ENCODE measurements at places on chromosomes 2 and 18.

- no peak for DNase-seq
Measured at GRCh38 chr2:31213601-31214443, 3.5 kb downstream of the CAPN14 start.

DNA sequence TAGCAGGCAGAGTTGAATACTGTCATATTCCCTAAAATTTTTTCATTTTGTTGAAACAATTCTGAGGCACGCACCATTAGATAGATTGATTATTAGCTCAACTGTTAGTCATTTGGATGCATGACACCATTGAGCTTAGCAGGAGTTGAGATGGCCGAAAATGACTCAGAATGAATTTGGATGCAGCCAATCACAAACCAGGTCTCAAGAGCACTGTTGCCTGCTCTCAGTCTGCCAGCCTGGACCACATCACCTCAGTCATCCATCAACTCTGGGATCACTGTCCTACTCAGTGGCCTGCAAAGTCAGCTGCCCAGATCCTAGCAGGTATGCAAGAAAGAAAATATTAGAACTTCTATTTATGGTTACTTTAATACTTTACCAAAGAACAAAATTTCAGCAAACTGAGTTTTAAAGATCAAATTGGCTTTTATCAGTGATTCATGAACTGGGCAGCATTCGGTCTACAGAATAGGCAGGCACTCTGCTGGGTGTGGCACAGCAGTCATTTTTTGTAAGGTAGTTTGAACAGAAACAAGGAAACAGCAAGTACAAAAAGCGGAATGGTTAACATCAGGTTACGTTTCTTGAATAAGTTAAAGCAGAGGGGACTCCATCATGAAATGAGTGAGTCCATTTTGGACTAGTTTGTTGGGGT lies 152.7 kb upstream of the ARHGAP28 start:
- no peak for DNase-seq

DNA sequence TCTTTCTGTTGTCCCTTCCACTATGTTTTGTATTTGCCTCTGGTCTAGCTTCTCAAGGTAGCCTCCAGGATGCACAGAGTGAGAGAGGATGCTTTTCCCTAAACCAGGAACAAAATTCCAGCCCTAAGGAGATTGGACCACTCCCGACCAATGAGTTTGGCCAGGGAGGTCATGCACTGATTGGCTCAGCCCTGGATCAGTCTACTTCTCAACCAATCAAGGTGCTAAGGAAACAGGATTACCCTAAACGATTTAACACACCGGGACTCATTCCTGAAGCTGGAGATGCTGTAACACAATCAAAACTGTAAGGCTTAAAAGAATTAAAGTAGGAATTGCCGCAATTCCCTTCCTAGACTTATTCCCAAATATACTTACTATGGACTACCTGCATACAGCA lies 34.2 kb upstream of the NR4A2 start:
- no peak for DNase-seq

- DNase-seq: no peak
Measured at GRCh38 chr18:59275406-59275949, 2.2 kb upstream of the RAX start.

DNA sequence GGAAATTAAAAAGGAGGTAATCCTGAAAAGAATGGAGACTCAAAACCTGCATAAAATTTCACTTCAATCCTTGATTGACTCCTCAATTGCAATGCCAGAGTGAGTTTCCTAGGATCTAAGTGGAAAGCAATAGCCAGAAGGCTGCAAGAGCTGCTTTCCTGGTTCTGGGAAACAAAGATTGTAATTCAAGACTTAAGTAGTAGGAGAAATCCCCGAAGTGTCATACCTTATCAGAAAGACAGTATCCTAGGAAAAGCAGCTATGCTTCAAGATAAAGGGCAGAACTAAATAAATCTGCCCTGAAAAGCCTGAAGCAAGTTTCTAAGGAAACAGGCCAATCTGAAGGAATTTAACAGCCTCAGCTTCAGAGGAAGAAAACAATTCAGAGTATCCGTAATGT lies 390.2 kb downstream of the DSC3 start:
- DNase-seq: no peak

- DNase-seq: no peak
Measured at GRCh38 chr2:170997893-170998597, 69.0 kb downstream of the GORASP2 start.

DNA sequence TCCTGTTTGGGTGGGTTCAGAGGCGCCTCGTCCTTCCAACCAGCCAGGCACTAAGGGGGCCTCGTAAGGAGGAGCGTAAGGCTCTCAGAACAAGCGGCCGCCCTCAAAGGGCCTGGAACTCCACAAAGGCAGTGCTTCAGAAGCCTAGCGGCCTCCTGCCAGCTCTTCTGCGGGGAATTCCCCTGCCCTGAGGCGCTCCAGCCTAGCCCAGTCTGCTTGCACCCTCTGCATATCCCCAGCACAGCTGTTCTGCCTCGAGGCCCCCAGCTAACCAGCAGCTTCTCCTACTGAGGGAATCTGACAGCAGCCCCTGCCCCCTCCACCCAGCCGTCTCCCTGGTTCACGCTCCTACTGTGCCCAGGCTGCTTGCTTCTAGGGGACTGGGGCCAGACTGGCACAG lies 265.9 kb downstream of the TFCP2L1 start:
- no peak for DNase-seq

- DNase-seq: no peak
Measured at GRCh38 chr2:119650846-119651370, 28.1 kb upstream of the TMEM177 start.

GRCh38 chr2:99422599-99422998 lies 67.2 kb downstream of the REV1 start:
- no peak for DNase-seq

DNA sequence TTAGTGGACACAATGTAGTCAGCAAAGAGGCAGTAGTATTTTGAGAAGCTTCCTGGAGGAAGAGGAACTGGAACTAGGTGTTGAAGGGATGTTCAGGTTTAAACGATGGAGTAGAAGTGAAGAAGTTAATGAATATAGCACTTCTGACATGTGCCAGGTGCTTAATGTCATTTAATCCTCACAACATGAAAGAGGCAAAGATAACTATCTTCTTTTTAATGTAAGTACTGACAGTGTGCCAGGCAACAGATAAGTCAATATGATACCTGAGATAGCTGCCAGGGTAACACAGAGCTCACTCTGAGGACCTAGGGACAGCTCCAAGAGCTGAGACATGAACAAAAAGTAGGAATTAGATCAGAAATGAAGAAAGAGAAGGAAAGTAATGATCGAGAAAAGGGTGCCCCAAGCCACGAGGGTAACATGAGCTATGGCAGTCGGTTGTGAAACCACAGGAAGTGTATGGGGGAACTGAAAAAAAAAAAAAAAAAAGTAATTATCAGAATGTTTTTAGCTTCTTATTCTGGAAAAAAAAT lies 140.7 kb downstream of the RNF144A start:
- no peak for DNase-seq

DNA sequence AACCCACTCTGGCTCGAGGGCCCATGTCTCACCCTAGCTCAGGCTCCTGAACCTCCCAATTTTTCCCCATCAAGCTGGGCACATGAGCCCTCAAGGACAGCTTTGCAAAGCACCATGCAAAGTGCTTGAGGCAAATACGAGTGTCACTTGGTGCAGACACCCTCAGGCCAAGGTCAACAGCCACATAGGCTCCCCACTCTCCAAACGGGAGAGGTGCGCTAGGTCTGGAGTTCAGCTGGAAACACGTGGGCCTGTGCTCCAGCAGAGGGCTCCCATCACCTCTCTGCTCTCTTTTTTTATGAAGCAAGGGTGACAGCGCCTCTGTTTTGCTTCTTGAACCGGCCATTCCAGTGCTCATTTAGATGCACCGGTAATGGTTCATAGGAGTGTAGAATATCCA lies 11.9 kb upstream of the ARHGAP25 start:
- DNase-seq: no peak

GRCh38 chr18:8052237-8052701 lies 485.2 kb downstream of the PTPRM start:
- DNase-seq: no peak

DNA sequence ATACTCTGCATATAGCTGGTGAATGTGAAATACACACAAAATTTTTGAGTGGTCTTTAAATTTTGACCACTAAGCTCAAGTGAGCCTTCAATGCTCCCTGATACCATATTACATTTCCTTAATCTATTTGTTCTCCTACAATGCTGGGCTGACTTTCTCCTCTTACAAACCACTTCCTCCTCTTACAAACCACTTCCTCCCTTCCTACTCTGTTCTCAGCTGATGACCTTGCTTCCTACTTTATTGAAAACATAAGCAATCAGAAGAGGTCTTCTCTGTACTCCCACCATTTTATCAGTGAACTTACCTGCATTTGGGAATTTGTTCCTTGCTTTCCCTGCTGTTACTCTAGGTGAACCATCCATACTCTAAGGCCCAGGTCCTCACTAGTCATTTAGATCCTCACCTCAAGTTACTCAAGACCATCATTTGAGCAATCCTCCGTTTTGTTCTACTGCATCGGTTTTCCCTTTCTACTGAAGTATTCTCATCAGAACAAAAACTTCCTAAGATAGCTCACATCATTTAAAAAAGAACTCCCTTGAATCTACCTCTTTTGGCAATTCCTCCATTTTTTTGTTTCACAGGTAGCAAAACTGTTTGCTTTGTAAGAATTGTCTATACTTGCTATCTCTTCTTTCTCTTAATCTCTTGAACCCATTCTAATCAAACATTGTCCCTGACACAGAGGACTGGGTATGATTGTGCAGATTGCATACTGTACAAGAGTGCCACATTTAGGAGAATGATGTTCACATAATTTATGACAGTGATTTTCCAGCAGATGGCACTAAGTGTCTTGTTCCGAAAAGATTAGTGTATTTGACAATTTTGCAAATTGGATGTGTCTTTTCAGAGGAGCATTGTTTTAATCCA lies 96.5 kb downstream of the EPB41L5 start:
- no peak for DNase-seq

GRCh38 chr2:226767056-226767813 lies 32.4 kb downstream of the IRS1 start:
- DNase-seq: no peak

GRCh38 chr18:49786019-49786720 lies 27.2 kb downstream of the ACAA2 start:
- DNase-seq: no peak

GRCh38 chr2:169693360-169693759 lies 845 bp downstream of the CFAP210 start:
- DNase-seq: no peak

DNA sequence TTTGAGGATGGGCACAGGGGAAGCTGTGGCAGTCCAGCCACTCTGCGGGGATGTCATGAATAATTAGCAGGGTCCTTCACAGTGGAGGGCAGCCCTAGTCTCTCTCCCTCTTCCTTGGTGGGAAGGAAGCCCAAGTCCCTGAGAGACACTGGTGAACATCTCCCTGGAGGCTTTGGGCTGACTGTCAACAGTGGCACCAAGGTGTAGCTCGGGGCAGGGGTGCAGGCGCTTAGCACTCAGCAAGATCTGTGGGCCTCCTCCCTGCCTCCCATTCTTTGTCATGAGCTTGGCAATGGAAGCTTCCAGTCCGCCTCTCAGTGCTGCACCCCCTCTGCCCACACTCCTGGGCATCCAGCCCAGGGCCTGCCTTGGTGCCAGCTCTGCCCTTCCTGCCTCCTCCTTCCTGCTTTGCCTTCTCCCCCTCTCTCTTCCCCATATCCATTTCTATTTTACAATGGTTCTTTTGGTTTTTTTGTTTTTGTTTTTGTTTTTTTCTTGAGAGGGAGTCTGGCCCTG lies 59.4 kb downstream of the STEAP3 start:
- no peak for DNase-seq

- no peak for DNase-seq
Measured at GRCh38 chr2:119142824-119143223, 15.7 kb downstream of the C1QL2 start.

- no peak for DNase-seq
Measured at GRCh38 chr2:5690286-5690685, 1.9 kb upstream of the SOX11 start.

DNA sequence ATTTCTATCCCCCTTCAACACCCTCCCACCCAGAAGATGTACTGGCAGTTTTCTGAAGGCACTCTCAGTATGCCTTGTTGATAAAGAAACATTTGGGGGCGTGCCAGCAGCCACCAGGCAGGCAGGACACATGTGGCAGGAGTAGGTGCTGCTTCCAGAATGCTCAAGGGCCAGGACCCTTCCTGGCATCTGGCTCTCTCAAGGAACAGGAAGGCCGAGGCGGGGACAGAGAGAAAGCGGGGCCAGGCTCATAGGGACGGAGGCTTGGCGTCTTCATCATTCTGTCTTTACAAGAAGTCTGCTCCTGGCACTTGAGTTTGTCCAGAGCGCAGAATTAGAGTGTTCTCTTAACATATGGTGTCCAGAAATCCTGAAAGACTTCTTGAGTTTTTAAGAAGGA lies 121.6 kb downstream of the FAM210A start:
- no peak for DNase-seq

- no peak for DNase-seq
Measured at GRCh38 chr2:39433586-39434195, 3.4 kb downstream of the MAP4K3 start.

DNA sequence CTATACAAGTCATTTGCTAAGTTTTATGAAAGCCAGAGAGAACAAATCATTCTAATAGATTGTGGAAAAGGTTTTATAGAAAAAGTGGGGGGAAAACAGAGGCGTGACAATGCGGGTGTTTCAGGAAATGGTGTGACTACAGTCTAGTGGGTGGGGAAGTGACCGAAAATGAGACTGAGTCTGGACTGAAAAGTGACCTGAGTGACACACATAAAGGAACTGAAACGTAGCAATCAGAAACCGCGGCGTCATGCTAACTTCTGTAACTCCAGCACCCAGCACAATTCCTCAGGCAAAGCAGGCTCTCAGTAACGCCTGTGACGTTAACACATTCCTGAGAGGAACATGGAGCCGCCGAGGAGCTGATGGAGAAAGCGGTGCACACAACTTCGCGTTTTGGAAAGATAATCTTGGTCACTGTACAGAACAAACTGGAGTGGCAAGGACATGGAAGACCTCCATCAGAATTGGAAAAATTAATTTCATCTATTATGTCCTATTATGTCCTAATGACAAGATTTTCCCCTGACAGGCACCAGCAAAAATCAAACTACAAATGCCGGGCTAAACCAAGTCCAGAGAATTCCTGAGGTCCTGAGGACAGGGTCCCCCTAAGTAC lies 1.4 kb upstream of the CD226 start:
- peak; percentile 5 for DNase-seq

DNA sequence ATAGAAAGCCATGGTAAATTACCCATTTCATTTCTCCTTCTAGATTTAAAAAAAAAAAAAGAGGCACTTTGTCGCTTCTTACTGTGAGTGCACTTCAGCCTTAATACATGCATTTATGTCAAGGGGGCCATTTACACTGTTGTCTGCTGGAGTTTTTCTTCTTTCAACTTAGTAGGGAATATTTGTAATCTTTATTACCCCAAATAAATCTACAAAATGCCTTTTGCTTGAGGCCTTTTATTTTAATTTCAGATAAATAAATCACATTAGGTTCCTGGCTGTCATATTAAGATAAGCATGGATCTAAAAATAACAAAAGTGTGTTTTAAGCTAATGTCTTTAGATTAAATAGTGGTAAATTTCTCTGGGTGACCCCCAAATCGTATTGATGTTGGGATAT lies 276.0 kb downstream of the NCKAP5 start:
- no peak for DNase-seq

- DNase-seq: no peak
Measured at GRCh38 chr2:173150087-173150486, 74.4 kb downstream of the MAP3K20 start.
